ENCODE measurements at places on chromosomes 6 and 20.

DNA sequence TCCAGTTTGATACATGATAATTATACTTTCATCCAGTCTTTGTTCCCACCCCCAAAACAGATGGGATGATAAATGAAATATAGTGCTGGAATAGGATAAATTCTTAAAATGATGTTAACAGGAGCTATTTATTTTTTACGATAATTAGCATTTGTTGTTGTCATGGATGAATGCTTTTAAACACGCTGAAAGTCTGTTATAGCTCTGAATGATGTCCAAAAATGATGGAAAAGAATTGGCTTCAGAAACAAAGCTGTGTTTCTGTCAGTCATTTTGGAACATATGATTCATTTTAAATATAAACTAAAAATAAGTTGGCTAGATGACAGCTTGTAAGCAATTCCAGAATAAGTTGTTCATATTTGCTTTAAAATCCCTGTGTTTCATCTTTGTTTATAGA, 237.4 kb downstream of the GRIK2 start:
- no peak for DNase-seq

GRCh38 chr20:7691647-7692269, 248.5 kb downstream of the HAO1 start:
- no peak for DNase-seq

GRCh38 chr6:15690510-15690909, 27.7 kb upstream of the DTNBP1 start:
- DNase-seq = no peak

DNA sequence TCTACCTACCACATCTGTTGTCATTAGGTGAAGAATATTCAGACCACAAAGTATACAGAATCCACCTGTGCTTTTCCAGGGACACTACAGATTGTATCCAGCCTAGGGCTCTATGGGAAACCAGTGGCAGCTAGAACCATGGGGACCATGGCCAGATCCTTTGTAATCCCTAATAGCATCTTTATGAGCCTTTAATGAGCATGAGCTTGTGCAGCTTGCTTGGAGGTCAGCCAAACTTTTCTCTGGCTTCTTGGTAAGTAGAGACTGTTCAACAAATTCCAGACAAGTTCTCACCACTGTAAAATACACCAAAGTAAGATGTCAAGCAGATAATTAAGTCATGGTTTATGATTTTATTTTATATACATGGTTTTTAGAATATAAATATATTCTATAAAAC, 301.6 kb upstream of the ADGRB3 start:
- no peak for DNase-seq

- DNase-seq = no peak
Observed at GRCh38 chr20:41454250-41454649, 87.6 kb upstream of the EMILIN3 start.

DNA sequence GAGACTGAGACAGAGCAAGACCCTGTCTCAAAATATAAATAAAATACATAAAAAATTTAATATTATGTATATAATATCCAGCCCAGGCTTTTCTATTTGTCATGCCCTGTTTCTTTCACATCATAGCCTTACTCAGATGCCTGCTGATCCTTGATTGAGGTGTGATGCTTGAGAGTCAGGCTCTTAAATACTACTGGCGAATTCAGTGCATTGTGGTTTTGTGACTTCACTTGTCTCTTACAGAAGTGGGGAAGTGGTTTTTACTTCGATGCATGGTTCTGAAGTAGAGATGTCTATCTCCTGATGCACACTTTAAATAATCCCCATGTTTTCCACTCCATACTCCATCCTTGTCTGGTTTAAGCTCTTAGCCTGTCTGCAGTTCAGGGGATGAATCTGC, 29.1 kb downstream of the ASXL1 start:
- peak; percentile 6 for DNase-seq

DNA sequence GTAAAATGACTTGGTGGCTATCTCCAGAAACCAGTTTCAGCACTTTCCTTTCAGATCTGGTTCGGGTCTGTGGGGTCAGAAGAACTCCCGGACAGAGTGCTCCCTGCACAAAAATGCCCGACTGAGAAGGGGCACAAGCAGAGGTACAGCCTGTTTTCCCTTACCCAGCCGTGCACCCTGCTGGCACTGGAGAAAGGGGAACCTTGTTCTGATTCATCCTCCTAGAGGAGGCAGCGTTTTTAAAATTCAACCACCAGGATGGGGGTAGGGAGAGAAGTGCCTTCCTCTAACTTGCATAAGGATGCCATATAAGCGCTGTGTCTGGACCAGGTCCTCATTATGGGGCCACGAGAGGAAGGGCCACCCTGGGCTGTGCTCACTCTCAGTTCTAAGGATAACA, 17.6 kb downstream of the RIMS4 start:
- DNase-seq = no peak

GRCh38 chr20:57482796-57483195, 42.1 kb downstream of the CTCFL start:
- no peak for DNase-seq

DNA sequence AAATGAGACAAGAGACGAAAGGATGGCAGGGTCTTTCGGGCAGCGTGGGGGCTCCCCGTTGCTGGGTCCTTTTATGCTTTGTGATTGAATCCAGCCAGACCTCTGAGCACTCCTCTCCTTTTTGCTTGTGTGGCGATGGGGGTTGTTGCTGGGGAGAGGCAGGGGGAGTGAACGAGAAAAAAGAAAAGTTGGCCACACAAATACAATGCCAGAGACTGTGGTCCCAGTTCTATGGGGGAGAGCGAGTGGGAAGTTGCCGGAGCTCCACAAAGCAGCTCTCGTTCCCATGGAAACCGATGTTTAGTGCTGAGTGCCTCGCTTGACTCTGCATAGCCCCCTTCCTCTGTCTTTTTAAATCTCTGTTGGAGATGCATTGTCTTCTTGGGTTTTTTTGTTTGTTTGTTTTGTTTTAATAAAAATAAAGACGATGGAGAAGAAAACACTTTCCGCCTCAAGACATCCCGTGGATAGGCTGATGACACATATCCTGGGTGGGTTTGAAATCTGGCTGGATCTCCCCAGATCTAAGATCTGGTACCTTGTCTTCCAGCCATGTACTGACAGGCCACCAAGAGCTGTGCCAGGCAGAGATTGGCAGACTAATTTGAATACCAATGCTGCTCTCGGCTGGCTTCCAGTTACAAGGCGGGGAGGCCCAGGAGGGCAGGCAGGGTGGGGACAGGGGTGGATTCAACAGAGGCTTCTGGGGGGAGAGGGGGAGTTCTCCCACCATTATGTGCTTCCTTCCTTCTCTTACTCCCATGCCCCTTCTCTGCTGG, 529.3 kb downstream of the QKI start:
- no peak for DNase-seq

DNA sequence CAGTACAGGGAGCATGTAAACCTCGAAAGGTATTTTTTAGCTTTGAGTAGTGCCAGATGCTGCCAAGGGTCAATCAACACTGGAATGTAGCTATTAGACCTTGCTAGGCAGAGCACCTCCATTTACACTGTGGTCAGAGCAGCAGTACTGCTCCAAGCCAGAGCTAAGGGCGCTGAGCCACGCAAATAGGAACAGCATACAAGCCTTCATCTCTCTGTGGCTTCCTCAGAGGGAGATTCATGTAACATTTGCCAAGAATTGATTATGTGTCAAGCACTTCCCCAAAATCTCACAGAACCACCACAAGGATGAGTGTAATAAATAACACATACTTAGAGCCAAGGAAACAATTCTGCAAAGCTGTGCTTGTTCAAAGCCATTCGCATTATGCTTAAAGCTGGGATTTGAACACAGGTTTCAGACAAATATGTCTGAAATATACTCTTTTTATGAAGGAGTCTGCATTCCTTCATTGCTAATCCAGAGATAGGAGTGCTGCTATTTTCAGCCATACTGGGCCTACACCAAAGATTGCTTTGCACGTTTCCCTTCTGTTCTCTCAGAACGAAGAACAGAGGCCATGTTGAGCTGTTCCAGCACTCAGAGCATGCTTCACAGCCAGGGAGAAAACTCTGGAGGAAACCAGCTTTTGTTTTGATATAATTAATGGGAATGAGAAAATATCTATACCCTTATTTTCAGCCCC, 97.7 kb downstream of the SLC16A10 start:
- no peak for DNase-seq

DNA sequence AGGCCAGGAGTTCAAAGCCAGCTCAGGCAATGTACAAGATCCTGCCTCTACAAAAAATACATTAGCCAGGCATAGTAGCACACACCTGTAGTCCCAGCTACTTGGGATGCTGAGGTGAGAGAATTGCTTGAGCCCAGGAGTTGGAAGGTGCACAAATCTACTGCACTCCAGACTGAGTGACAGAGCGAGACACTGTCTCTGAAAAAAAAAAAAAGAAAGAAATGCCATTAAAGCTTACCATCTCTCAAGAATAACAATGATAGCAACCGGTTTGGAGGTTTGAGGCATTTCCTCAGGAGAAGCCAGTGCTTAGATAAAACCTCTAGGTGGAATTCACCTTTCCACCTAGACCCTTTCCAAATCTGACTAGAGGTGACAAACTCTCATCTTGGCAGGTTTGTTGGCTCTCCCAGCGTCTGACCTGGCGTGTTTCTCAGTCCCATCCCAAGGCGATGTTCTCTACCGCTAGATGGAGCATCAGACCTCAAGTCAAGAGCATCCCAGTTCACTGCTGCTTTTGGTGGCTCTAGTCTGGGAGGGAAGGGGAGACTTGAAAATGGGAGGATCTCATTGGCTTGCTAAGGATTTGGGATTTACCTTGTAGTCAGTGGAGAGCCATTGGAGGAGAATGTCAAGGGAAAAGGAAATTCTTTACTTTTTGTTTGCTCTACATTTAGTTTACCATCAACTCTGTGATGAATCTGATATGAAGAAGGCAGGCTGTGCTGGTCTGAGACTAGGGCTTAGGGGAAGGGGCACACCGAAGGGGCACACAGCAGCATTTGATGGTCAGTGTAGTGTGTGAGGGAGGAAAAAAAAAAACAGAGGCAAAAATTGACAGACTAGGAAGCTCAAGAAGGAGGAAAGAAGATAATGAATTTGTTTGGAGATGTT, 67.9 kb downstream of the NCOA7 start:
- no peak for DNase-seq

GRCh38 chr6:128138694-128139093, 237.8 kb upstream of the THEMIS start:
- DNase-seq = no peak

- DNase-seq = no peak
Observed at GRCh38 chr6:126907996-126908395, 210.5 kb upstream of the RSPO3 start.

DNA sequence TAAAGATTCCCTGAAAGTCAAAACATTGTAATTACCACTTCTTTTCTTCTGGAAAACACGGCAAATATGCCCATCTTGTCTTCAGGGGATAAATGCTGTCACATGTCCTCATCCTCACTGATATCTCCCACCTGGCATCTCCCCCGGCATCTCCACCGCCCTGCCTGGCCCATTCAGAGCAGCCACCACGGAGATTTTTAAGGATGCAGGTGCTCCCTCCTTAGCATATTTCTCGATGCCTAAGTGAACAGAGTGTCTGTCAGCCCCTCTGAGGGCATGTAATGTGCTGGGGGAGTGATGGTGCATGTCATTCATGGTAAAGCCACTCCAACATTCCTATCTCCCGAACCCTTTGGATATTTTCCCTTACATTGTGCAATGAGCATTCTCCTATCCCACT, 215.5 kb downstream of the PREX1 start:
- no peak for DNase-seq

DNA sequence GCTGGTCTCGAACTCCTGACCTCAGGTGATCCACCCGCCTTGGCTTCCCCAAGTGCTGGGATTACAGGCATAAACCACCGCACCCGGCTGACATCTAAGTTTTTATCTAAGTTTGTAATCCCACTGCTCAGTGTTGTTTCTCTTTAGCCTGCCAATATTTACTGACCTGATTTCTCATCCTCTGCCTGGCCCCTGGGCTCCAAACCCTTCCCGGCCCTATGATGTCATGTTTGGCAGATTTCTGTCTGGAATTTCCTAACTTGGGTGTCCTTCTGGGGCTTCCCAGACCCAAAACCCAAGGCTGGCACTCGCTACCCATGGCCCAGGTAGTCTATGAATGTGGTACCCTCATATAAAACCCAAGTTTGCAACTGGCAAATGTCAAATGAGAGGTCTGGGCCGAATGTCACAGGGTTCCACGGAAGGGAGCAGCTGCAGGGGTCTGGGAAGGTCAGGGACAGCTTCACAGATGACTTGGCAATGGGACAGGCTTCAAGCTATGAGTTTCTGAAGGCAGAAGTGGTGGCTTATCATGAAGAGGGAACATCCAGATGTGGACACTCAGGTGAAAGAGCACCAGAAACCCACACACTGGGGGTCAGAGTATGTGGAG, 54.9 kb downstream of the TMEM170B start:
- DNase-seq = no peak

GRCh38 chr6:15775741-15776140, 112.9 kb upstream of the DTNBP1 start:
- no peak for DNase-seq

- DNase-seq = no peak
Observed at GRCh38 chr20:49578436-49578835, 10.5 kb upstream of the PTGIS start.

DNA sequence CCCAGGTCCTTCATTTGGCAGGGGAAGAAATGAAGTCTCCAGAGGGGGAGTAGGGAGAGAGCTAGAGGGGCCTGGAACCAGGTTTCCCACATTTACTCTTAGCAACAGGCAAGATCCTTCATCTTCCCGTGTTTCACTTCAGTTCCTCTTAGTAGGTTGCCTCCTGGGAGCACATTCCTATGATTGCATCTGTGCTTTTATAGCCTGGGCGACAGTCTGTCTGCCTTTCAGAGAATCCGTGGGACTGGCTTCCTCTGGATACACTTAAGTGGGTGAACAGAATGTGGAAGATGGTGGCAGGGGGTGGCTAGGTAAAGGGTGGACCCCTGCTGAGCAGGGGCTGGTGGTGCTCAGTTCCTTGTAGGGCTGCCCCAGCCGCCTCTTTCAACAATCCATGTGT, 33.4 kb downstream of the STK35 start:
- DNase-seq = no peak

GRCh38 chr6:37727996-37728395, 30.3 kb upstream of the MDGA1 start:
- no peak for DNase-seq

DNA sequence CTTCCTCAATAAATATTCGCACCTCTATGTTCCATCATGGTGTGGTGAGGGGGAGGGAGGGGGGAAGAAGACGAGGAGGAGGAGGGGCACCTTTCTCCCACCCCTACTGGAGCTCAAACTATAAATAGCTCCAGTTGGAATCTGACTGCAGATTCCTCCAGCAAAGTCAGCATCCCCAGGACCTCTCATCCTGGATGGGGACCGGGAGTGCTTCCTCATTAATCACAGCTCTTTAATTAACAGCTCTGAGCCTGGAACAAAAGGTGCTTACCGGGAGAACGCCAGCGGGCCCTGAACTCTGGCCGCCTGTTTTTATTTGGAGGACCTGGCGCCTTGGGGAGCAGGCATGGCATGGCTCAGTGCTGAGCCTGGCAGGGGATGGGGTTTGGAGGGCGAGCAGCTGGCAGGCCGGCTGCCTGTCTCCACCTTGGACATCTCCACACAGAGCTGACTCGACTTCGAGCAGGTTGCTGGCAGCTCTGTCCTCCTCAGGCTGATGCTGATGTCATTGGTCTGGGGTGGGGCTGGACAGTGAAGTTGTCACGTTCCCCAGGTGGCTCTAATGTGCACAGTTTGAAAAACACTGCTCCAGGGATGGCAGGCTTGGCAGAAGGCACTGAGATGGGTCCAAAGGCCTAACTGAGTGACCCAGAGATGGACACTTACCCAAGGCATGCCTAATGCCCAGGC, 180.4 kb downstream of the DHX35 start:
- no peak for DNase-seq

- DNase-seq = no peak
Observed at GRCh38 chr6:169997187-169997929, 245.9 kb downstream of the ERMARD start.

- DNase-seq = no peak
Observed at GRCh38 chr6:6629402-6629801, 40.9 kb downstream of the LY86 start.
